ENCODE measurements at places on chromosomes 11 and 22. TPM values are rescaled to one million over a fixed set of nuclear protein-coding genes. Genes with fewer than 3 reads are reported as not detected.

DNA sequence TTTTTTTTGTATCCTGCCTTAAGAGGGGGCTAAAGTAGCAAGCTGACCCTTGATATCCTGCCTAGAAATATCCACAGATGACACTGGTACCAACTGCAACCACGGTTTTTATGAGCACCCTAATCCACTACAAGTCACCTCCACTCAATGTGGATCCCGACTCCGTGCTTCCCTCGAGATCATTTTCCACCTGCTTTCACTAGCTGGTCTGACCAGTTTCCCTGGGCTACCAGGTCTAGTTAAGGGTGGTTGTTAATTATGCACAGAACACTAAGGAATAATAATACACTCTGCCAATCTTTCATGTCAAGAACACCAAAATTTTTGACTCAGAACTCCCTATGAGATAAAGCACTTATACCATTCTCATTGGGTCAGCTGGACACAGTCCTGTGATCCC, 82.3 kb downstream of the ABTB2 start:
- DNase-seq = no peak

- no peak for DNase-seq
These were observed 91.5 kb downstream of the MORC2 start for GRCh38 chr22:30876915-30877553.

DNA sequence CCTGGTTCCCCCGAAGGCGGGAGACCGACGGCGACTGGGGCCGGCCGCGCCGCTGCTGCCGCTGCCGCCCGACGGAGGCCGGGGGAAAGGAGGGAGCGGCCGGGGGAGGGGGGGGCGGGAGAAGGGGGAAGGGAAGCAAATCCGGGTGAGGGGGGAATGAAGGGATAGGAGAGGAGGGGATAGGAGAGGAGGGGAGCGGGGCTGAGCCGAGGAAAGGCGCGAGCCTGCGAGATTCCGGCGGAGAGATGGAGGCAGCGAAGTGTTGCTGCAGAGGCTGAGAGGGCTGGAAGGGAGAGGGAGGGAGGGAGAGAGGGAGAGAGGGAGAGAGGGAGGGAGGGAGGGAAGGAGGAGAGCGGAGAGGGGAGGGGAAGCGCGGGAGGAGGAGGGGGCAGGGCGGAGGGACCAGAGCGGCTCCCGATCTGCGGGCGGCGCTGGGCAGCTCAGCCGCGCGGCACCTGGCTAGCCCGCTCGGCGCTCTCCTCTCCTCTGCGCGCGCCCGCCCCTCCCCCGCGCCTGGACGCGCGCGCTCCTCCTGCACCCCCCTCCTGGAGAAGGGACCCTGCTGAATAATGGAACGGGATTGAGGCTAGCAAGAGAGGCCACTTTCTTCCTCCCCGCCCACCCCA, 52.3 kb downstream of the SLC22A12 start:
- no peak for DNase-seq

TNNT3 gene
- total RNA-seq = not detected

- DNase-seq = no peak
These were observed 24.1 kb downstream of the GRAMD1B start for GRCh38 chr11:123454060-123454651.

DNA sequence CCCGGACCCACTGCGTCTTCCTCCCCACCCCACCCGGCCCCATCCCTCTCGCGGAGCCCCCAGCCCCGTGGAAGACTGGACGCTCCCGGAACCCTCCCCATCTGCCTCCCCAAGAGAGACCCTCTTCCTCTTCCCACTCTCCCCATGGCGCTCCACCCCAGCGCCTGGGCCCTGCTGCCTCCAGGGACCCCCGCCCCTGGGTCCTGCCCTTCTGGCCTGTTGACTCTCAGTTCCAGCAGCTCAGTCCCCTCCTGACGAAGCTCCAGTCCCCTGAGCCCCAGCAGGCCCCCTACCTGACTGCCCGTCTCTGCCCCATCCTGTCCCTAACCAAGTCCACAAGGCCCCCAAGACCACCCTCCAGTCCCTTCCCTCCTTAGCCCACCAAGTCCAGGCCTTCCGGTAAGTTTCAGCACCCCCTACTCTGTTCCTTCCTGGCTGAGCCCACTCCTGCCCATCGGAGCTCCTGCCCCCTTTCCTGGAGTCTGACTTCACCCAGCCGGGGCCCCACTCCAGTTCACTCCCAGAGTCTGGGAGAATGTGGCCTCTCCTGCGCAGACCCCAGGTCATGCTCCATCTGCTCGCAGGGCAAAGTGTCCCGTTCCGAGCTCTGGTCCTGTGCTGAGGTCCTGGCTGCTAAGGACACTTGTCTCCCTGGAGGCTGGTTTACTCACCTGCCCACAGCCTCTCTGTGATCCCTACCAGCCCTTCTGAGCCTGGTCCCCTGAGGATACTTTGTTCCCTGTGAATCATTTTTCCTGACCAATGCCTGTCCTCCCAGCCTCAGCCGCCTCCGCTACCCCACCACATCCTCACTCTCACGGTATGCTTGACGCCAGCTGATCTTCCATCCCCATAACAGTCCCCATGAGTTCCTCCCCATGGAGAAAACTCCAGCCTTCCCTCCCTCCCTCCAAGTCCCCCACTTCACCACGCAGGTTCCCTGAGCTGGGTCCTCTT, 722 bp downstream of the IFITM10 start:
- no peak for DNase-seq

DNA sequence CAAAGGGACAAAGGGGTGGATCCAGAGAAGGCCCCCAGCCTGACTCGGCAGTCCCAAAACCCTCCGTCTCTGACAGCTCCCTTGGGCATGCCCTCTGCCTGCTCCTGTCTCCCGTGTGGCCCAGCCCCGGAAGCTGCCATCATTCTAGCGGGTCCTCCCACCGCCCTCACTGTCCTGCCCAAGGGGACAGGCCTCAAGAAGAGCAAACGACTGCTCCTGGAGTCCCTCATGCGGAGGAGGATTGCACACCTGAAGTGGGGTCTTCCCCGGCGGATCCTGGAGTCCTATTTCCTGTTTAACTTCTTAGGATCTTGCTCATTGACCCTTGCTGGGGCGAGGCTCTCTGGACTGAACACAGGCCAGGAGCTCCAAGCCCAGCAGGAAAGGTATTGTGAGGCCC, 2.6 kb upstream of the MEI1 start:
- DNase-seq = no peak

- no peak for DNase-seq
These were observed 82.7 kb downstream of the PHF21A start for GRCh38 chr11:46038529-46038928.

DNA sequence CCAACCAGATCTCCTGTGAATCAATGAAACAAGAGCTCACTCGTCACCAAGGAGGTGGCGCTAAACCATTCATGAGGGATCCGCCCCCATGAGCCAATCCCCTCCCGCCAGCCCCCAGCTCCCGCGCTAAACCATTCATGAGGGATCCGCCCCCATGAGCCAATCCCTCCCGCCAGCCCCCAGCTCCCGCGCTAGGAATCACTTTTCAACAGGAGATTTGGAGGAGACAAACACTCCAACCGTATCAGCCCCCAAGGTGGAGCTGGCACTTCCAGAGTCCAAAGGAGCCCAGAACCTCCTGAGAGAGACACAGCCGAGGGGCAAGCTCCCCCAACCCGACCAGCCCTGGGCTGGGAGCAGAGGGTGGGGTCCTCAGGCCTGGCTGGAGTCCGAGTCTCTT, 40.9 kb upstream of the PRR5 start:
- DNase-seq = no peak

OR52H1 gene
- total RNA-seq = not detected

CTSC gene
- total RNA-seq = 204 TPM

DNA sequence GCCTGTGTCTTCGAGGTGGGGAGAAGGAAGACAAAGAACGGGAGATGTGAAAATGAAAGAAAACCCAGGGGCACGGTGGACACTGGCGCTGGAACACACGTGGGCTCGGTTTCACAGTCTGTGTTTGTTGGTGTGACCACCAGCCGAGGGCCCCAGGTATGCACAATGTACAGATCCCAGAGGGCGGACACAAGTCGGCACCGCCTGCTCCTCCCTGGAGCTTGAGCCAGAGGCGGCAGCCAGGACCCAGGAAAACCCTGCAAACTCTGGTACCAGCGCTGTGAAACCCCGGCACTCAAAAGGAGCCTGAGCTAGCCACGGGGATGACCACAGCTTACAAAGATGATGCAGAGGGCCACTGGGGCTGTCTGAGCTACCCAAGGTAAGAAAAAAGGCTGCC, 105.0 kb downstream of the SHANK2 start:
- no peak for DNase-seq

GRIA4 gene
- 0.05 TPM for total RNA-seq

- DNase-seq = no peak
These were observed 27.9 kb downstream of the SMIM38 start for GRCh38 chr11:69183613-69184012.

RPS13 gene
- 955 TPM for total RNA-seq

DNA sequence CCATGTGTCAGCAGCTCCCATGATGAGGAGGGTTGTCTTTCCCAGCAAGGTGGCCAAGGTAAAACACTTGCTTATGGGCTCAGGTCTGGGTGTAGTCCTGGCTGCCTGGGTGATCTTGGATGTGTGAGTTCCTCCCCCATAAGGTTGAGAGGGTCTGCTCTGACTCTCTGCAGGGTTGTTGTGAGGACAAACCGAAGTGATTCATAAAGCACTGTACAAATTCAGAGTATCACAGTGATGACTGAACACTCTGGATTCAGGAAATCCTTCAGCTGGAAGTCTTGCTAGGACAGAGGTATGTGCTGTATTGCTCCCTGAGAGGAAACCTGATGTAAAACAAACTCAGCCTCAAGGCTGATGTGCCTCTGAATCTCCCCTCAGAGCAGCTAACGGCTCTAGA, 220.9 kb upstream of the PITPNB start:
- no peak for DNase-seq

- no peak for DNase-seq
These were observed 151.6 kb upstream of the TENM4 start for GRCh38 chr11:79592406-79592805.

DNA sequence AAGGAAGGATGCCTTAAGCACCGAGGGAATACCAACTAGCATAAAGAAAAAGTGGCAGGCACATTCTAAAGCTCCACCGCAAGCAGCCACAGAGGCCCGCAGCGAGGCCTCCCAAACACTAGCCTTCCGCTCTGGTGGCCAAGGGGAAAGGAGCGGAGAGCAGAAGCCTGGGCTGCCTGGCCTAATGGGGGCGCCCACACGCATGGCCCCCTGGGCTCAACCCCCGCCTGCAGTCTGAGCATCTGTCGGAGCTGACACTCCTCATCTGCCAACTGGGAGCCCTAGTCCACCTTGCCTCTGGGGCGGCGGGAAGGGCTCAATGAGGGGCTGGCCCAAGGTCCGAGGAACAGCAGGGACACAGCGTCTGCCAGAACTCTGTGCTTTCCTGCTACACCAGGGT, 50.1 kb upstream of the WNT11 start:
- DNase-seq = no peak

GRCh38 chr11:94884376-94884775, 89.0 kb downstream of the CWC15 start:
- no peak for DNase-seq

DNA sequence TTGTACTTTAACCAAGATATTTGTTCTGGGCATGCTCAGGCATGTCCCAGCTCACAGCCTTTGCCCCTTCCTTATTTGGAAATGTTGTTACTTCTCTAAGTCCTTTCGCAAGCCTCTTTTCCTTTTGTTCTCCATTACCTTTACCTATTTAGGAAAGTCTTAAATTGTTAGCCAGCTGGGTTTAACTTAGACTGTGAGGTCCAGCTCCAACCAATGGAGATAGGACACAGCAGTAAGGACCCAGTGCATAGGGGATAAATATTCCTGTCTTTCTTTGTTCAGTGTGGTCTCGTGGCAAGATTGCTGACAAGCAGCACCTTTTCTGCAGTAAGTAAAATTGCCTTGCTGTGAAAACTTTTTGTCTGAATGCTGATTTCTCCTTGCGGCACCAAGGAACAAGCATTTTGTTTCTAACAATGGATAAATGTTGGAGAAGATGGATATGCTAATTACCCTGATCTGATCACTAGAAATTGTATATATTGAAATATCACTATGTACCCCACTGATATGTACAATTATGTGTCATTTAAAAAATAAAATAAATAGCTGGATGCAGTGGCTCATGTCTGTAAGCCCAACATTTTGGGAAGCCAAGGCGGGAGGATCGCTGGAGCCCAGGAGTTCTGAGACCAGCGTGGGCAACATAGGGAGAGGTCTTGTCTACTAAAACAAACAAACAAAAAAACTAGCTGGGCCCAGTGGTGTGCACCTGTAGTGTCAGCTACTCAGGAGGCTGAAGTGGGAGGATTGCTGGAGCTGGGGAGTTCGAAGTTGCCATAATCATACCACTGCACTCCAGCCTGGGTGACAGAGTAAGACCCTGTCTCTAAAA, 31.9 kb upstream of the FTH1 start:
- no peak for DNase-seq

DNA sequence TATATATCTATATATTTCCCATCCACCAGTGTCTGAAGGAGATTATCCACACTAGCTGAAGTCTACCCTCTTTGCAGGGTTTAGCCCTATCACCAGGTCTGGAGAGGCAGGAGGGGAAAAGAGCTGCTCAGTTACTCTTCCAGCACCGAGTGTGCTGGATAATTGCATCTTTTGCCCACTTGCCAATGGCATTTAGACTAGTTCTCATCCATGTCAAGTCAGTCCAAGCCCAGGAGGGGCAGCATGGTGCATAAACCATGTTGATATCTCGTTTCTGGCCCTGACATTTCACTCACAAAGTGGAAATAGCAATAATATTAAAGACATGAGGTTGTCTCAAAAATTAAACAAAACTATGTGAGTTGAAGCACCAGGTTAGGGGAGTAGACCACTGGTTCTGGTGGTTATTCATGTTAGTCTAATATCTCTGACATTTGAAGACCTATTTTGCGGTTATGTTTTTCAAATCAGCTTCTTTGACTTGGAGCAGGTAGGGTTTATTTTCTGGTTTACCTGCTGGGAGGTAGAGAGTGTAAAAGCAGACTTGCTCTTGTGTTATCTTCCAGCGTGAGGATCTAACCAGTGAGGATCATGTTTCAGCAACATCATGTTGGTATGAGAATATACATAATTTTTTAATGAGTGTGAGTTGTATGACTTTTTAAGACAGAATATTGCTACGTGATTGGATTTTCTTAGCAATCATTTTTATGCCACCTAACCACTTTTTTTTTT, 273.2 kb upstream of the KIRREL3 start:
- no peak for DNase-seq

OR51B5 gene
- not detected for total RNA-seq

DNA sequence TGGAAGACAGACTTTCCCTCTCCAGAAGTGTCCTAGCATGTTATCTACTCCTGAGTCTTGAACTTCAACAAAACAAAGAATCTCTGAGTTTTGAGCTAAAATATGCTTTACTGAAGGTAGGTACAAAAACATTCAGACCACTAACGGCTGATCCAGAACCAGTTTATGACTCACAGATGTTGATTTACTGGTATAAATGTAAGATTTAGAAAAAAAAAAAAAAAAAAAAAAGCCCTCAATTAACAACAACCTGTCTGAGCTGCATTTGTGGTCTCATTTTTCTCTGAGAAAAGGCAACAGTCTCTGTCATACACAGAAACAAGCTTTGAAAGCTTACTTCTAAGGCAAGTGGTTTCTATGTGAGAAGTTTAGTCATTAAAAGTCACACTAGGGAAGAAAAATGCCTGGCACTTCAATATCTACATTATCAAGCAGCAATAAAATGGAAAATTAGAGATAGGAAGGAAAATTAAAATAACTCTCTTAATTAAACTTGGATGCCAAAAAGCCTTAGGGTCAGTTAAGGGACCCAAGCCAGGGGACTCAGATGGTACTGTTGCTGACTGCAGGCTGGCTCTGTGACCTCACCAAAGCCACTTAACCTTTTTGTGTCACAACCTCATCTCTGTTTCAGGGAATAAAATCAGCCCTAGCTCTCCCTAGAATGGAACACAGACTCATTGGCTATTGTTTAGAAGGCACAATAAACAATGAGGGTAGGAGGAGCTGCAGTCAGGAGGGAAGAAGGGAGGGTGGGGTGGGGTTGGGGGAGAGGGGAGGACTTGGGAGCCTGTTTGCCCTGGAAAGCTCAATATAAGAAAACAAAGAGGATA, 61.7 kb downstream of the ETS1 start:
- no peak for DNase-seq

Measured in glomerular endothelial cell (primary cell).